ENCODE measurements at places on chromosomes 2 and 18.

DNA sequence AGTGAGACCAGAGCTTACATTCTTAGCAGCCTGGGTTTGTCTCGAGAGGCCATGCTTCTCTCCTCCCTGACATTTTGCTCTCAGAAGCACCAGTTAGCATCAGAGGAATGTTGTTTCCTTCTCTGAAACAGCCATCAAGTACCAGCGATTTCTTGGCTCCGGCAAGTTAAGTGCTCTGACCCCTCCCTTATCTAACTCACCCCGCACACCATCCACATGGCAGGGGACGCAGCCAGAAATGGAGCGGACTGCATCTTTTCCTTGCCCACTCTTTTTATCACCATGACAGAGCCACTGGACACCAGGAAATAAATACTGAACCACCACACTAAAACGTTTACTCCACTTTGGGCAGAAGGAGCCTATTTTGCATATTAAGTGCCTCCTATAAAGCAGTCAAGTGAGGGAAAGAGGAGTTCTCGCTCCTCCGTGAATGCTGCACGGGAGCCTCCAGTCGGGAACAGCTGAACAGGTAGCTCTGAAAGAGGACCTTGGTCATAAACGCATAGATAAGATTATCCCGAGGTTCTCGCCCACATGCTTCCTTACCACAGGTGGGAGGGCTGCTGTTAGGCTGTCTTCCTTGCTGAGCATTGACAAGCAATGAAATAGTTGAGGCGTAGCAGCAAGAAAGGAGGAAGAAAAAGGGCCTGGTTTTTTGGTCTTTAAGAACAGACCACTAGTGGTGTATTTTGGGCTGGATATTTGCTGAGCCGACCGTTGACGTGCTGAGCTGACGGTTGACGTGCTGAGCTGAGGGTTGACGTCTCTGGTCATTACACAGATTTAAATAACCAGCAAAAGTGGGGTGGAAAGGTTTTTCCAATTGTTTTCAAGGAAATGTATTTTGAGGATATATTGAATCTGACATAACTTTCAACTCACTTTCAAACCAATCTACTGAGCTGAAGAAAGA is 71.4 kb upstream of the ITGB6 start:
- no peak for DNase-seq

DNA sequence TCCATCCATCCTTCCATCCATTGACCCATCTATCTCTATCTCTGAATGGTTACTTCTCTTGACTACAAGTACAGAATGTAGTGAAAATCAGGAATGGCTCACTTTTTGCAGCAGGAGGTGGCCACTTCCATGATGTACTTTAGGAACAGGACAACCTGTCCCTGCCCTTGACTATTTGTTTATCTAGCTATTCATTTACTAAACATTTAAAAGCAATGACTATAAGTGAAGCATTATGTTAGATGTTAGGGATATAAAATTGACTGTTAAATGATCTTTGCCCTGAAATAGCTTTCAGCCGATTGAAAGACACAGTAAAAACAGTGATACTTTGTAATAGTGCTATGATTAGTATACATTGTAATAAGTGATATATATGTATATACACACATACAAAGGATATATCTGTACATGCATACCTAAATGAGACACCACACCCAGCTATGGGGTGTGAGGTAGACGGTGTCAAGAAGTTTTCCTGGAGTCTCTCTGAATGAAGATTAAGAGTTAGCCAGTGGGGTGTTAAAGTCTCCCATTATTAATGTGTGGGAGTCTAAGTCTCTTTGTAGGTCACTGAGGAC is 68.5 kb downstream of the C18orf54 start:
- no peak for DNase-seq

GRCh38 chr2:8615576-8616281 is 66.1 kb upstream of the ID2 start:
- DNase-seq = no peak

GRCh38 chr18:43934781-43935471 is 657.6 kb upstream of the SYT4 start:
- no peak for DNase-seq

DNA sequence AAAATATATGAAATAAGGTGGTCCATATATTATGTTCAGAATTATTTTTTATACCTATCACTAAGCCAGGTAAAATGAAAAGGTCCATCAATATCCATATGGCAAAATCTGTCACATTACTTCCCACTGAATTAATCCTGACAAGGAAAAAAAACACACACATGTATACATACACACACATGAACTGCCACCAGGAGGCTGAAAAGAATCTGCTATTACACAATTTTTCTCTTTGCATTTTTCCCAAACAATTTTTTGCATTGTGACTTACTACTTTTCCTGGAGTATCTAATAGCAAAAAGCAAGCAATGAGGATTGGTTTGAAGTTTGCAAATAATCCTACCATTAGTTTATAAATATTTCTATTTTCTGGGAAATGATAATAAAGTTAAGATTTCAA is 128.2 kb upstream of the CD226 start:
- DNase-seq = no peak

GRCh38 chr2:72929010-72929409 is 11.7 kb downstream of the EMX1 start:
- DNase-seq = no peak

DNA sequence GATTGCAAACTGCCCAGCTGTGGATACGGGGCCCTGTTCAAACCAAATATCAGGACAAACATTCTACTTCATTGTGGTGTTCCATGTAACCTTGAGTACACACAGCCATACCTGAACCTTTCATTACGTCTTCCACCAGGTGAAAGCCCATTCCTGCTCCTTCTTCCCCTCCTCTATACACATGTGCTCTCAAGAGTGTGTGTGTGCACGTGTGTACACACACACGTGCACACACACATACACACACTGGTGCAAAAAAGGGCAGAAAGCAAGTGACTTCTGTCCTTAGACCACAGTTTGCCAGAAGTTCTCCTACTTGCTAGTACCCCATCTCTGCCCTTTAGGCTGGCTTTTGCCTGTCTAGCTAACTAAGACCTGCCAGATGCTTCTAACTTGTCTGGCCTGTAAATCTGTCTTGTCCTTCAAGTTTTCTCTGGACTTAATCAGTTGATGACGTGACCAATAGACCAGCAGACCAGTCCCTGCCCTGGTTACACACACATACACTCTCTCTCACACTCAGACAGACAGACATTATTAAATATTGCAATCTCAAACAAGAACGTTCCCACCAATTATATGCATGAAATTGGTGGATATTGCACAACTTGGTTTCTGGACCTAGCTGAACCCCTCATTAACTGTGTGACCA is 163.4 kb downstream of the MSH2 start:
- DNase-seq = no peak

GRCh38 chr2:192419786-192420185 is 225.1 kb upstream of the TMEFF2 start:
- DNase-seq = no peak

DNA sequence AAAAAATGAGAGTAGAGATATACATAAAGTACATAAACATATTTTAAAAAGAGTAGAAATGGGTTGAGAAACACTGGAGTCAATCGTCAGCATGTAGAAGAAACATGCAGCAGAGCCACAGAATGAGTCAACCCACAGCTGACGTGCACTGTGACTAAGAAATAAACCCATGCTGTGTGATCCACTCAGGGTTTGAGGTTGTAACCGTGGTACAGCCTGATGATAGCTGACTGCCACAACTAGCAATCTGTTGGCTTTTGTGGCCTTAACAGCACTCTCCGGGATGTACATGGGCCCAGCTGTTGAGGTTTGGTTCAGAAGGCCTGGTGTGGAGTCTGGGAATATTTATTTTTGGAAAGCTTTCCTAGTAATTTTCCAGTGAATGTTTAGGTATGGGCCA is 554.4 kb upstream of the MEX3C start:
- DNase-seq = no peak

Measured in NCI-H1436 (cell line).